ENCODE measurements at places on chromosomes 12 and 14.

DNA sequence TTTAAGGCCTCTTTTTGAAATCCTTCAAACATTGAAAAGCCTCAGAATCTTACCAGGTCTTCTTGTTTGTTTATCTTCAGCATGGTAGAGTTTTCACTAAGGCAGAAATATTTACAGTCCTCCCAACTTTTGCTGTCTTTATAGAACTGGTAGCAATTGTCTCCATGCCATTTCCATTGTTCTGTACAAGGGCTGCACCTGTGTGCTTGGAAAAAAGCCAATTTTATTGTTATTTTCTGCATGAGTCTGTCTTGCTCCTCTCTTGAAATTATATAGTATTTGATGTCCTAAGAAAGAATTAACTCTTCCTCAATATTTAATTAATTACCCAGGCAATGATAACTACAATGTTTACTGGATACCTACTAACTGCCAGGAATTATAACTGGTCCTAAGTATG lies 23.3 kb downstream of the CLEC1A start:
- DNase-seq = no peak

DNA sequence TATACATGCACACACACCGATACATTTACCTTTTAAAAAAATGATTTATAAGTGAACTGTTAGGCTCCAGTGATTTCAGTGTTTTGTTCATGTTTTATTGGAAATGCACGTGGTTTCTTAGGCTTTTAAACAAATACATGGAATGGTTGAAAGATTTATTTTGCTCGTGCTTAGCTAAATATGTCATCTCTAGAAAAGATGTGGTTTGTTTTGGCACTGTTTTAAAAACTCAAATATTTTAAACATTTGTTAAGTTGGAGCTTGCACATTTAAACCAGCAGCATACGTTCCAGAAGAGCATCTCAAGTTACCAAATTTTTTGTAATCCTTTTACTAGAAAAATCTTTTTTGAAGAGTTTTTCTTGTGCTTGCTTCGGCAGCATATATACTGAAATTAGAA lies 44.5 kb downstream of the FOXA1 start:
- DNase-seq = no peak

GRCh38 chr12:15808652-15809051 lies 19.5 kb upstream of the EPS8 start:
- DNase-seq = no peak

DNA sequence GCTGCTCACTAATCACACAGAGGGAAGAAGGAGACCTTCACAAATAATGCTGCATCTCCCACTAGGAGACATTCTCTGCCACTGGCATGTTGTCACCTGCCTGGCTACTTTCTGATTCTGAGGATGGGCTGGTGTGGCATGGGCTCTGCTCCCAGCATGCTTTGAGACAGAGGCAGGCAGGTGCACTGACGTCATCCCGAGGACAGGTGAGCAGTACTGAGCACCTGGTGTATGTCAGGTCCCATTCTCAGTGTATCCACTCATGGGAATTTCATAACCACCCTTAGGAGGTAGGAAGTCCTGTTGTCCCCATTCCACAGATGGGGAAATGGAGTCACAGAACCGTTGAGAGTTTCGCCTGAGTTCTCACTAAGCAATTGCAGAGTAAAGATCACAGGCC lies 597.9 kb downstream of the VRK1 start:
- DNase-seq = no peak

- no peak for DNase-seq
Observed at GRCh38 chr14:29650554-29651269, 276.9 kb downstream of the PRKD1 start.

GRCh38 chr12:21334771-21335325 lies at the start of gene SLCO1A2:
TSS of gene SLCO1A2 (minus strand) at chr12:21334917. CDS start at chr12:21334647, 270 bp downstream.
- no peak for DNase-seq

DNA sequence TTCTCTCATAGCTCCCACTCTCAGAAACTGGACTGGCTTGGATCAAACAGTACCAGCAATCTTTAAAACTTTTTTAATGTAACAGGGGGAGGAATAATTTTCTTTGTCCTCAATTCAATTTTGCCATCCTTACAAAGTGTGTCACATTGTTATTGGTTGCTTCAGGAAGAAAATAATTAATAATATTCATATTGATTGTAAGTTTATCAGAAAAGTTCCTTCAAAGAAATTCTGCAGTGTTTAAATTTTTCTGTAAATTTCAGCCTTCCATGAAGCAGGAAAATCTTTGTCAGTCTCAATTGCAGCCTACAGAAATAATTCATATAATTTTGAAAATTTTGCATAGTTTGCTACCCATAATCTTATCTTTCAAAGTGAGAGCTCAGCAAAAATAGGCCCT lies 1119.1 kb upstream of the ATXN7L3B start:
- no peak for DNase-seq

DNA sequence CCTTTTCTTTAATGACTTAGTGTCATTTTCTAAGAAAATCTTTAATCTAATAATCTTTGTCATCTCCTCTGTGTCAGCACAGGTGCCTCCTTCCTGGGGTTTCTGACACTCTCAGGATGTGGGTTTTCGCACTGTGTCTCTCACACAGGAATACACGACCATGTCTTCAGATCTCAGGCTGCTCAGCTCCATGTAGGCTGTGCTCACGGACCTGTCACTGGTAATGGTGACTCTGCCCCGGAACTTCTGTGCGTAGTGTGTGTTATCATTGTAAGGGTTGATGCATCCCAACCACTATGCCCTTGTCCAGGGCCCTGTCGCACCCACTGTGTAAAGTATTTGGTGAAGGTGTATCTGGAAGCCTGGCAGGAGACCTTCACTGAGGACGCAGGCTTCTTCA lies 647.8 kb downstream of the TMEM121 start:
- no peak for DNase-seq

- peak; percentile 36 for DNase-seq
Observed at GRCh38 chr14:91374287-91374878, 43.2 kb downstream of the CCDC88C start.

DNA sequence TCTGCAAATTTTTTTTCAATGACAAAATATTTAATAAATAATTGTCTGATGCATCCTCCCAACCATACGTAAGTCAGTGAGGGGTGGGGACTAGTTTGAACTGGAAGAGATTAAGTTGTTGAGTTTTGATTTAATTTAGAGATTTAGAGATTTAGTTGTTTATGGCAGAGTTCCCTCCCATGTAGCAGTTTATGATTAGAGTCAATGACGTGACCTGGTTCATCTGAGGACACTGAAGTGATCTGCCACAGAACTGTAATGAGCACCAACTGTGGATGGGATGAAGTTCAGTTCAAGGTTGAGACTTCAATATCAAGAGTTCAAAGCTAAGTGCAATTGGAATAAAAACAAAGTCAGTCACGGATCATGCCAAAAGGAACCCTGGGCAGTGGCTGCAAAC lies 609.3 kb downstream of the NOVA1 start:
- no peak for DNase-seq

DNA sequence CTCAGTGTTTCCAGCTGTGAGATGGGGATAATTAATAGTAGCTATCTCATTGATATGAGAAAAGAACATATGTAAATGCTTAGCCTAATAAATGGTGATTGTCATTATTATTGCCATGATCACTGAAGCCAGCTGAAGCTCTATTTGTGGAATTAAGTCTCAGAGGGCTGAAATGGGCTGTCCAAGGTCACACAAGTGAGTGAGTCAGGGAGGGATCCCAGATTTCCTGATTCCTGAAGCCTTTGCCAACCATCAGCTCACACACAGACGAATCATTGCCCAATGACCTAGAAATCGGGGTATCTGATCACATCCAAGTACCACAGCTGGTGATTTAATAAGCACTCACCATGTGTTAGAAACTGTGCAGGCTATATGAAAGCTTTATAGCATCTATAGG lies 21.6 kb upstream of the TMEM229B start:
- no peak for DNase-seq

DNA sequence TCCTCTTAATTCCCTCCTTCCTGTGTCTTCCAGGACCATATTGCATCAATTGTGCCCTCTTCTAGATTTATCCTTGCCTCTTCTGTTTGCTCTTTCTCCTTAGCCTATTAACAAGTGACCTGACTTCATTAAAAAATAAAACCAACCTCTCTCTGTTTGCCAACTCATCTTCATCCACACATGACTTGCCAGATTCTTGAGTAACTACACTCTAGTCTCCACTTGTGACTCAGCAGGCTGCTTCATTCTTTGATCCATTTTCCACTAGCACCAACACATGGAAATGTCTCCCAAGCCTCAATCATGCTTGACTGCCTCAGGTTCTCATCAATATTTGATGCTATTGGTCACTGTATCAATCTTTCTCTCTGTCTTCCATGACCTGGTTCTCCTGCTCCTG lies 492.4 kb upstream of the TMPO start:
- no peak for DNase-seq

DNA sequence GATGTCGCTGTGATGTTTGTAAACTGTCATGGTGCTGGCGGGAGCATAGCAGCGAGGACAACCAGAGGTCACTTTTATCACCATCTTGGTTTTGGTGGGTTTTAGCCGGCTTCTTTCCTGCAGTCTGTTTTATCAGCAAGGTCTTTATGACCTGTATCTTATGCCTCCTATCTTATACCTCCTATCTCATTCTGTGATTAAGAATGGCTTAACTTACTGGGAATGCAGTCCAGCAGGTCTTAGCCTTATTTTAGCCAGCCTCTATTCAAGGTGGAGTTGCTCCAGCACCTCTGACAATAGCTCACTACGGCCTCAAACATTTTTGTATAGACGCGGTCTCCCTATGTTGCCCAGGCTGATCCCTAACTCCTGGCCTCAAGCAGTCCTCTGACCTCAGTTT lies 53.7 kb downstream of the B4GALNT3 start:
- DNase-seq = no peak

DNA sequence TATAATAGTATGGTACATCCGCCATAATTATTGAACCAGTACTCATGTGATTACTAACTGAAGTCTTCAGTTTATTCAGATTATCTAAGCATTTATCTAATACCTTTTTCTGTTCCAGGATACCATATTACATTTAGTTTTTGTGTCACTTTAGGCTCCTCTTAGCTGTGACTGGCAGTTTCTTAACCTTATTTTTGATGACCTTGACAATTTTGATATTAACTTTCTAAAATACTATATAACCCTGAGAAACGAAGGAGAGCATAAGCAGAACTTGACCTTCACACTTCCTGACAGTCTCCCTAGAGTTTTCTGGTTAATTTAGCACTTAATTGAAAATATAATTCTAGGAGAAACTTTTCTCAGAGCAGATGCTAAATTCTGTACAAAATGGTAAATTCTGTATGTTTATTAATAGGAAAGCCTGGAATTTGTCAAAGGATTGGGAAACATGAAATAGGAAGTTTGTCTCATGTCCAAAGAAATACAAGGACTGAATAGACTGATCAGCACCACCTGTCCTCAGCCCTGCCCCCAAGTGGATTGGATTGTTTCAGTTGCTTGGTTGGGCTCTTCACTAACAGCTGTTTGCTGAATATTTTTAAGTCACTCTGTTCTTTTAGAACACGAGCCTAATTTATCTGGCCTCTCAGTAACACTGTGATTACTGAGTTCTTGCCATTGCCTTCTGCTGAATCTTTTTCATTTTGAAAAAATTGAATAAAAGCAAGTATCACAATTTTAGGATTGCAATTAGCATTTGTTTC lies 6.0 kb downstream of the BICDL1 start:
- no peak for DNase-seq

GRCh38 chr14:69767369-69767999 lies 542 bp downstream of the SRSF5 start:
- peak; percentile 94 for DNase-seq

- no peak for DNase-seq
Observed at GRCh38 chr12:92845329-92845728, 83.8 kb downstream of the EEA1 start.

DNA sequence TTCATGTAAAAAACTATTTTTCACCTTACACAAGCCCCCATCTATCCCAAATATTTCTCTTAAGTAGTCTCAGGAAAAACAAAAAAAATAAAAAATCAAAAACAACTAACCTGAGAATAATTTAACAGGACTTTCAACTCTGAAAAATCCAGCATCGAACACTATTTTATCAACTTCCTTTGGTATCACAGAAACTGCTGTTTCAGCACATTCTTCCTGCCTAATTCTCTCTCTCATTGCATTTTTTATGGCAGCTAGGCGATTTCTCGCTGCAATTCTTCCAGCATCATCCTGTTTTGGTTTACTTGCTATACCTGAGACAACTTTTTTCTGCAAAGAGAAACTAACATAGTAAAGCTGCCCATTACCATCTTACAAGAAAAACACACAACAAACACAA lies 29.4 kb downstream of the LGALS3 start:
- DNase-seq = no peak

GRCh38 chr12:57552835-57553313 lies 3.0 kb downstream of the KIF5A start:
- no peak for DNase-seq

DNA sequence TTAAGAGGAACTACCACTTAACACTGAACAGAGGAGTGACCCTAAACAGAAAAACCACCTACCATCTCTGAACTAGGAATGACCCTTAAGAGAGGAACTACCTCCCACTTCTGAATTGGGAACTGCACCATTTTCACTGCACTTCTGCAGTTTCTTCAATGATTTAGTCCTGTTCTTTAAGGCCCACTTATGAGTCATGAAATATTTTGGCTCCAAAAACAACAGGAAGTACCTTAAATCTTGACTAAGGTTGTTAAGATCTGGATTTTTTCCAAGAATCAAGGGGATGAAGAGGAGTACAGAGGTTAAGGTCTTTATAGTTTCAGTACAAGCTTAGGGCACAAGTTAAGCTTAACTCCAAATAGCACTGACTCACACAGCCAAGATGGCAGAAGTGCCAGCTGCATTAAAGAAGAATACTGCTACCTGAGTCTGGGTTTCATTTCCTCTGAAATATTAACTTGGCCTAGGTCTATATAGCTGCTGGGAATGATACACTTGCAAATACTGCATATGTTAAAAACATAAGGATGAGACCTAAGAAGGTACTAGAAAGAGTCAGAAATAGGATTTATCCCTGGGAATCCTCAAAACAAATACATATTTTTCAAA lies 4.2 kb downstream of the NPC2 start:
- DNase-seq = peak; percentile 33

DNA sequence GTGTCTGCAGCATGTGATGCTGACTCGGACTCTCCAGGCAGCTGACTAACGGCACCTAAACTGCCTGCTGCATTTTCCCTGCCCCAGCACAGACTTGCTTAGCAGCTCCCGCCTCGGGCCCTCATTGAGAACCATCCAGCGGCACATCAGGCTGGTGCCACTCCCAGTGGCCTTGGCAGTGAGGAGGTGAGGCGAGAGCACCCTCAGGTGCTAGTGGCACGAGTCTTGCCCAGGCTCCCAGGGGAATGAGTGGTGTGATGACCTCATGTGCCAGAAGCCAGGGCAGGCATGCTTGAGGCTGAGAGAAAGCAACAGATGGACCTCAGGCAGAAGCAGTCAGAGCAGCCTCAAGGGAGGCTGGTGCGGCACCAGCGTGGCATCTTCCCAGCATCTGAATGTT lies 60.2 kb downstream of the PRKCH start:
- DNase-seq = no peak

- DNase-seq = no peak
Observed at GRCh38 chr12:130778776-130779175, 60.3 kb downstream of the STX2 start.

GRCh38 chr12:51320311-51320694 lies 3.7 kb downstream of the BIN2 start:
- DNase-seq = no peak

Measured in B cell (primary cell).